ENCODE measurements at places on chromosomes 3 and 15. TPM values are rescaled to one million over a fixed set of nuclear protein-coding genes. Genes with fewer than 3 reads are reported as not detected.

The LAMB2 gene
- not detected for polyA plus RNA-seq

The TERC gene
- 0.78 TPM for polyA plus RNA-seq

The DLL4 gene
- not detected for polyA plus RNA-seq

The ANKRD34C gene
- not detected for polyA plus RNA-seq

The NR2E3 gene
- polyA plus RNA-seq, result 0.78 TPM

The C2CD4A gene
- not detected for polyA plus RNA-seq

The RPL22L1 gene
- 86.6 TPM for polyA plus RNA-seq

The MEGF11 gene
- 0.41 TPM for polyA plus RNA-seq
